NCI-H1048 (cell line): ENCODE measurements at places on chromosomes 12 and 14.

DNA sequence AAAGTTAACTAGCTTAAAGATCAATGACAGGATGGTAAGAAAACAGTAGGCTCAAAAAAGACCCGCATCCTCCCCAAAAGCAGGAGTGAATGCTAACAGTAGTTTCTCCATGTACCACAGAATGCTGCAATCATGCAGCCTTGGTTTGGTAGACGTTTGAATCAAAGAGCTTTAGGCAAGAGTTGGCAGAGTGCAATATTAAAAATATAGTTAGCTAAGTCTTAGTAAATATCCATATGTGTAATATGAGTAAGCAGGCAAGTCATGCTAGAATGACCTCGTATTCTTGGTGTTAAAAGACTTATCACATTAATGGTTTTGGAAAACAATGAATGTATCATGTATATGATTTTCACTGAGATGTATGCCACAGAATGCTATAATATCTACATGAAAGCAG lies 18.8 kb upstream of the KLRF1 start:
- no peak for DNase-seq

- DNase-seq: no peak
Measured at GRCh38 chr12:13196130-13196921, at the start of gene EMP1. Gene EMP1 (plus strand): TSS chr12:13196726. CDS start chr12:13211511, 14,785 bp downstream.

GRCh38 chr14:72723858-72724530 lies 169.9 kb downstream of the DPF3 start:
- DNase-seq: no peak

DNA sequence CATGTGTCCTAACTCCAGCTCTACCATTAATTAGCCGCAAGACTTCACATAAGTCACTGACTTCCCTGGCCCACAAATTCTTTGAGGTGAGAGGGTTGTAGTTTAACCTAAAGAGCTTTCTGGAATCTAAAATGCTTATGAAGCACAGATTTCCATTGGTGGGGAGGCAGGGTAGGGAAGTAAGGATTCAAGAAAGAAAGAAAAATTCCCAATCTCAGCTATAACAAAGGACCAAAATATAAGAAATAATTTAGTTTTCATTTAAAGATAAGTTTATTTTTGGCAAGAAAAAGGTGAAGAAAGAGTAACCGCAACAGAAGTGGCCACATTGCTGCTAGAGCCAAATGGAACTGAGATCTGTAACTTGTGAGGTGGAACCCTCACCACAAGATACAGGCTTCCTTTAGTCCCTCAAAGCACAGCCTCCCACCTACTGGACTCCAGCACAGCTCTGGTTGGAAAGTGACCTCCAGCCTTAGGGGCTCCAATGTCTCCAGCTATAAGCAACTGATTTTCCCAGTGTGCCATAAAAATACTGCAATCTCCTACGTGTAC lies 23.6 kb downstream of the DAD1 start:
- DNase-seq: no peak

GRCh38 chr14:91324606-91325575 lies 80.4 kb upstream of the GPR68 start:
- no peak for DNase-seq

- no peak for DNase-seq
Measured at GRCh38 chr12:106239241-106239950, 8.4 kb downstream of the CKAP4 start.

- DNase-seq: no peak
Measured at GRCh38 chr12:59372956-59373355, 222.9 kb upstream of the SLC16A7 start.

DNA sequence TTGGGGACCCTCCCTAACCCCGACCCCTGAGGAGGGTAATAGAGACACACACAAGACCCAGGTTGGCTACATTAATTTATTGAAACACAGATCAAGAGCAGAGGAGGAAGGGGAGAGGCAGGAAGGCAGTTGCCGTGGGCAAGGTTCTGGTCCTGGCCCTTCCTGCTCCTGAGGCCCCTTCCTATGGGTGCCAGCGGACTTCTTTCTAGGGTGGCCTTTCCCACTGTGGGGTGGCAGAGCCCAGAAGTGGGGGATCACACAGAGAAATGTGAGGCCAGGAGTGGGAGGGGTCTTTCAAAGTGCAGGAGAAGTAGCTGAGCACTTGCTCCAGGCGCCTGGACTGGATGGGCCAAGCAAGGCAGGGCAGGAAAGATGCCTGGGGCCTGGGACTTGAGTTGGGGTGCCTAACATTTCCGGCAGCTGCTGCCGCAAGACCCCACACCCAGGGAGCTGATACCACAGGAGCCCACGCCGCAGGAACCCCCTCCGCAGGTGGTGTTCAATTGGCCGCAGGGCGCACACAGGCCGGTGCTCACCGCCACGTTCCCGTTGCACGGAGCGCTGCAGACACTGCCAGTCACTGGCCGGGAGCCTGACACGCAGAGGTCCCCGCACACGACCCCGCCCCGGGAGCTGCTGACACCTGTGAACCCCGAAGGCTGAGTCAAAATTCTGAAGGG lies 5.3 kb downstream of the KRT81 start:
- DNase-seq: no peak

DNA sequence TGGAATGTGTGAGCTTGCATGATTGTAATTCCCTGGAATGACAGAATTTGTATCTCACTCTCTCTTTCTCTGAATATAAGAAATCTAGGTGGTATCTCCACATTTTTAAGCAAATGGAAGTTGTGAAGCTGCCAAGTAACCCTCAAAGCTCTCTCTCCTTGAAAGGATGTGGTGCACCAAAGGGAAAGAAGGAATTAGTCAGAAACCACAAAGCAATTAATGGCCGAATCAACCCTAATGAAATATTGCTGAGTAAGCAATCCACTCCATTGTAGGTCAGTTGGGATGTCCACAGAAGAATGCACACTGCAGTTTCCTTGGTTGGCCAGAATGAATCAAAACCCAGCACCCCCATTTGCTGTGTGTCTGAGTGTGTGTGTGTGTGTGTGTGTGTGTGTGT lies 153.5 kb downstream of the KCNA5 start:
- no peak for DNase-seq

- no peak for DNase-seq
Measured at GRCh38 chr12:94139816-94140215, 8.6 kb upstream of the PLXNC1 start.

- DNase-seq: no peak
Measured at GRCh38 chr12:108905725-108906124, 25.8 kb downstream of the DAO start.

- DNase-seq: no peak
Measured at GRCh38 chr12:91108196-91108755, 3.0 kb downstream of the LUM start.

DNA sequence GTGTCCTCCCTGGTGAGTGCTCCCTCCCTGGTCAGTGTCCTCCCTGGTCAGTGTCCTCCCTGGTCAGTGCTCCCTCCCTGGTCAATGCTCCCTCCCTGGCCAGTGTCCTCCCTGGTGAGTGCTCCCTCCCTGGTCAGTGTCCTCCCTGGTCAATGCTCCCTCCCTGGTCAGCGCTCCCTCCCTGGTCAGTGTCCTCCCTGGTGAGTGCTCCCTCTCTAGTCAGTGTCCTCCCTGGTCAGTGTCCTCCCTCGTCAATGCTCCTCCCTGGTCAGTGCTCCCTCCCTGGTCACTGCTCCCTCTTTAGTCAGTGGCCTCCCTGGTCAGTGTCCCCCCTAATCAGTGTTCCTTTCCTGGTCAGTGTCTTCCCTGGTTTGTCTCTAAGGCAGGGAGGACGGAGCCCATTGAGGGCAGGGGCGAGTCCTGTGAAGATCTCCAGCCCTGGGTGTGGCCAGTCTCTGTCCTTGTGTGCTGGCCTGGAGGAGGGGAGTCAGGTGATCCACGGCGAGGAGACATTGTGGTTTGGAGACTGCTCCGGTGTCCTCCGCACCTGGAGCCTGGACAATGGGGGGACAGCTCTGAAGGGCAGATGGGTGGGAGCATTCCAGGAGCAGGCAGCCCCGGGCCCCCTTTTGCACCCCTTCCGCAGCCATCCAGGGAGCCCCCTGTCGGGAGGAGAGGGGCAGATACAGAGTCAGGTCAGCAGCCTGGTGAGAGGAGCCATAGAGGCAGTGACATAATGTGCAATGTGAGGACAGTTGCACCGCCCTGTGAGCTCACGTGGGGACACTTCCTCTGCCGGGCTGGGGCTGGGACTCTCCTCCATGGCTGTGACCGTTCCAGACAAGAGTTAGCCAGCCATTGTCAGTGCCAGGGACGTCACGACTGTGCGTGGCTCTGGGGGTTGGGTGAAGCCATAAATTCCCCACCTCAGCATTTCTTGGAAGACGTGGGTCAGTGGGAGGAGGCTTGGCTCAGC lies 93.4 kb downstream of the ADGRD1 start:
- DNase-seq: no peak

DNA sequence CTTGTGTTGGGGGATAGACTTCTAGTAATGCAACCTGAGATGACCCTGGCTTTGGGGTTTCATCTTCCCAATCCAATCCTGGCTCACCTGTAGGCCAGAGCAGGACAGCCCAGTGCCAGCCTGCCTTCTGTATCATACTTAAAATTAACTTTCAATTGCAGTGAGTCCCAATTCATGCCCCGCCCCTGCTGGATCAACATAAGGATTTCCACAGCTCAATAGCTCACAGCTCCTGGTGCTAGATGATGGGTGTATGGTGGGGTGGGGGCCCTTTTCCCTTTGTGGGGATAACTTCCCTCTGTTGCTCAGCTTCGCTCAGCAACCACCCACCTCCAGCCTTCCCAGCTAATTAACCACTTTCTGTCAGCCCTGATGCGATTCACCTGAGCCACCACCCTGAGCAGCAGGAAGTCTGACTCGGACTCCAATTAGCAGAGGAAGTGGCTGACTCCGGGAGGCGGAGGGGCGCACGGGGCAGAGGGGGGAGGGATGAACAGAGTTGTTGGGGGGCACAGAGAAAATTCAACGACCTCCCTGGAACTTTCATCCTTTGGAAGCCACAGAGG lies 24.3 kb upstream of the CHGA start:
- DNase-seq: no peak

- no peak for DNase-seq
Measured at GRCh38 chr14:30296931-30297405, 262.0 kb upstream of the G2E3 start.

DNA sequence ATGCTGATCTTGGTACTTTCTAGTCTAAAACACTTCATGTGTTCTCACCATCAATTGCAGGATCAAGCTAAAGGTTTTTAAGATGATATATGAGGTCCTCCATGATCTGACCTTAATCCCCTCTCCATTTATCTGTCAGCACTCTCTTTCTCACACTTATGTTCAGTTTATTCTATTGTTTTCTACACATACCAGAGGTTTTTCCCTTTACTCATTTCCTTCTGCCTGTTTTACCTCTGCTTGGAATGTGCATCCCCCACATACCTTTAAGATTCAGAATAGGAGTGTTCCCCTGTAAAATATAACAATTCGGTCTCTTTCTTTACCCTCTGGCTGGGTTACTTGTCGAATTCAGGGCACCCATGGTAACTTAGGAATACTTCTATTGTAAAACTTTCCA lies 219.1 kb upstream of the PKP2 start:
- DNase-seq: no peak

DNA sequence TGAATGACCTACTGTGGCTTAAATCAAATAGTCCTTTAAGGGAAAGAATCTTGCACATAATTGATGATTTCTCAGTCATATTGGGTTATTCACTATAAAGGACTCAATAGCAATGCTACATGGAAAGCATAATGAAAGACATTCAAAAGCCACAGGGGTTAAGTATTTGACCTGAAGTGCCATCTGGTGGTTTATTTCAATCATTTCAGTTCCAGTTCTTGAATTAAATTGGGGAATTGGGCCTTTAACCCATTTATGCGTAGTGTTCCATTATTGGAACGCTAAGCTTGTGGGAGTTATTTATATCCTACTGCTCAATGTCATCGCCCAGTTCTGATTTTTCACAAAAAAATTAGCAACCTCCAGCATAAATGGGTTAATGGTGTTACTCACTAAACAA lies 41.3 kb upstream of the C12orf71 start:
- no peak for DNase-seq

GRCh38 chr14:99862136-99862535 lies 68.9 kb downstream of the EML1 start:
- no peak for DNase-seq

DNA sequence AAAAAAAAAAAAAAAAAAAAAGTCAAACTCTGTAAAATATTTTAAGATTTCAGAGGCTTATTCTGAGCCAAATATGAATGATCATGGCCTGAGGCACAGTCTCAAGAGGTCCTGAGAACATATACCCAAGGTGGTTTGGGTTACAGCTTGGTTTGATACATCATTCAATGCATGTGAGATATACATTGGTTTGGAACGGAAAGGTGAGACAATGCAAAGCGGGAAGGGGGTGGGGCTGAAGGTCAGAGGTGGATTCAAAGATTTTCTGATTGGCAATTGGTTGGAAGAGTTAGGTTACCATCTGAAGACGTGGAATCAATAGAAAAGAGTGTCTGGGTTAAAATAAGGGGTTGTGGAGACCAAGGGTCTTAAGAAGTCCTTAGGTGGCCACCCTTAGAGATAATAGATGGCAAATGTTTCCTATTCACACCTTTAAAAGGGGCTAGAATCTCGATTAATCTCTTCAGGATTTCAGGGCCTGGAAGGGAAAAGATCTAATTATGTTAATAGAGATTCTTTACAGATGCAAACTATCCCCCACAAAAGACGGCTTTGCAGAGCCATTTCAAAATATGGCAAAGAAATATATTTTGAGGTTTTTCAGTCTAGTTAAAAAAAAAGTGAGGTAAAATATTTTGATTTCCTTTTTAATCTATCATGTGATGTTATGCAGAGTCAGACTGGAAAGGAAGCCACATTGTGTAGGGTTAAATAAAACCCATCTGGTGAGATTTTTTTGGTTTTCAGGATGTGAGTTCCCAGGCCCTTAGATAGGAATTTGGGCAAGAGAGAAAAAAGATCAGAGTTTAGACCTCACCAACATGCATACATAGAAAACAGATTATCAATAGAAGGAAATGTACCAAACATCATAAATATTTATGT lies 173.8 kb upstream of the CNOT2 start:
- no peak for DNase-seq

GRCh38 chr14:69500736-69501135 lies 16.2 kb downstream of the PLEKHD1 start:
- DNase-seq: no peak

DNA sequence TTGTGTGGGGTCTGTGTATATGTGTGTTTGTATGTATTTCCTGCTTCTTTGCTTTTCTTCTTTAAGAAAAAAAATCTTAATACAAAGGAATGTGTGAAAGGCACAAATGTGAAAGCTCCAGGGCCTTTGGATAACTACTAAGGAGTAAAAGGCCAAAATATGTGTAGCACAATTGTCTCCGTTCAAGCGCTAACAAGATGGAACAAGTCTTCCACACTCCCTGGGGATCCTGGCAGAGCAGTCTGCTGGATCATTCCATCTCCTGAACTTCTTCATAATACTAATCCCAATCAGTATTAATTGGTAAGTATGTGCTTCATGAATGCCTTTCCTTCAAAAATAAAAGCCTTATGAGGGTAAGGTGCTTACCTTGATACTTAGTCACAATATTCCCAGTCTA lies 462.5 kb upstream of the TBX3 start:
- no peak for DNase-seq

- no peak for DNase-seq
Measured at GRCh38 chr14:68518166-68518565, 274.7 kb downstream of the ZFP36L1 start.

GRCh38 chr12:90543374-90543773 lies 411.6 kb downstream of the CCER1 start:
- no peak for DNase-seq
